ENCODE measurements at places on chromosomes 16 and 17.

DNA sequence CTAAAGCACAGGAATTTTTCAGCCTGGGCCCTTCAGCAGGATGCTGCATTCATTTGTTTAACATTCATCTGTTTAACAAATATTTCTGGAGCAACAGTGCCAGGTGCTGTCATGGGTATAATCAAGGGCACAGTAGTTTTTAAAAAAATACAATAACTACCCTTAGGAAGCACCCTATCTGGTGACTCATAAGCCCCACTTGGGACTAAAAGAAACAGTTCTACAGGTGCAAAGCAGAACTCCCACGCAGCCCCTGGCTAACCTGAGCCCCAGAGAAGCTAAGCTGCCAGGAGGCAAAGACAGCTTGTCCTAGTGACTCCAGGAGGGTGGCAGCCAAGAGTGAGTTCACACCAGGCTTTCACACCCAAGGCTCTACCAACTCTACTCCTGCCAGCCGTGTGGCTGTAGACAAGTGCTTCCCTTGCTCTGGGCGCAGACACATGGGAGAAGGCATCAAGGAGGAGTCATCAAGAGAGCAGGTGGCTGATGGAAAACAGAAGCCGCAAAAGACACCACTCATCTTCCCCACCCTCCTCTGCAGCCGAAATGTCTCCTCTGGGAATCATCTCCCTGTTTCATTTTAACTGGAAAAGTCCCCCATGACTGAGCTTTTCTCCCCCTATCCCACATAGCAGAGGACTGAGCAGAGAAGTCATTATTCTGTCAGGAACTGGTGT, 14.4 kb downstream of the CUEDC1 start:
- no peak for DNase-seq

DNA sequence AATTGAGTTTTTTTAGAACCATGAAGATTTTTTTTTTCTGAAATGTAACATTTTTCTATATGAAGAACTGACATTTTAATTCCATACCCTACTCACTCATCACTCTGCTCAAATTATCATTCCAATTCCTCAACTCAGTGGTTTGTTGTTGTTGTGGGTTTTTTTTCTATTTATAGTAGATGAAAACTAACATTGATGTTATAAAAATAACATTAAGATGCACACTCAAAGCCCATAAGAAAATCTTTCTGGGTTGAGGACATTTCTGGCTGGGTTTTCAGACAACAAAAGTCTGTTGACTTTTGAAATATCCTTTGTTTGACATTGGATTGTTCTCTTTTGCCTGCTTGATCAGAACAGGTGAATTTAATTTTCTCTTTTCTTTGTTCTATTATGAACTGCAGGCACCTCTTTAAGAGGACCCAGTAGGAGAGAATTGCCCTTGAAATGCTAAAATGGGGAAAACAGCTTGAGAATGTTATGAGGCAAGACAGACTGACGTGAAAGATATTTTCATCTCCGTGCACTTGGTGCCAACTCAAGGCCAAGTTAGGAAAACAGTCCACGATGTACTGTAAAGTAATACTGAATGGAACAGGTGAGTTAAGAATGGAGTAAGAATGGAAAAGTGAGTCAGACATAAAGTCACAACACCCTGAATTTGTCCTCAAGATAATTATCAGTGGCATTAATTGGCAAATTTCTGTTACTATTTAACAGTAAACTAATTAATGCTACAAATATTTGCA, 16.1 kb upstream of the ABCA5 start:
- DNase-seq = no peak

GRCh38 chr16:27374221-27374803, 27.7 kb upstream of the IL21R start:
- no peak for DNase-seq

DNA sequence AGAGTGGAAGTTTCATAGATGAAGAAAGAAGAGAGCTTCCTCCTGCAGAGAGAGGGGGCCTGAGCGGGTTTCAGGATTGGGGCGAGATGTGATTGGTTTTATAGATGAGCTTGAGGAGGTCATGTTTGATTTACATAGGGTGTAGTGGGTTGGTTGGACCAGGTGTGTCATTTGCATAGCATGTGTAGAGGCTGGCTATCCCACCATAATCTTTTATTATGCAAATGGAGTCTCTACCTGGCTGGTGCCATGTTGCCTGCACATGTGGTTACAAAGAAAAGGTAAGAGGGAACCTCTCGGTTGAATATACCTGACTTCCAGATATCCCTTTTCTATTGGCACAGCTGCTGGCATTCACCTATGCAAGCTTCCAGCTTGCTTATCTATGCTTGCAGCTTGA, 228.1 kb downstream of the BCAS3 start:
- DNase-seq = no peak

GRCh38 chr17:42072323-42073187, 22.2 kb upstream of the C17orf113 start:
- no peak for DNase-seq

GRCh38 chr16:14232106-14232864, 161.2 kb downstream of the MRTFB start:
- DNase-seq = peak; percentile 39

All from astrocyte of the cerebellum (primary cell).